ENCODE measurements at places on chromosomes 16 and 17. TPM values are rescaled to one million over a fixed set of nuclear protein-coding genes. Genes with fewer than 3 reads are reported as not detected.

DNA sequence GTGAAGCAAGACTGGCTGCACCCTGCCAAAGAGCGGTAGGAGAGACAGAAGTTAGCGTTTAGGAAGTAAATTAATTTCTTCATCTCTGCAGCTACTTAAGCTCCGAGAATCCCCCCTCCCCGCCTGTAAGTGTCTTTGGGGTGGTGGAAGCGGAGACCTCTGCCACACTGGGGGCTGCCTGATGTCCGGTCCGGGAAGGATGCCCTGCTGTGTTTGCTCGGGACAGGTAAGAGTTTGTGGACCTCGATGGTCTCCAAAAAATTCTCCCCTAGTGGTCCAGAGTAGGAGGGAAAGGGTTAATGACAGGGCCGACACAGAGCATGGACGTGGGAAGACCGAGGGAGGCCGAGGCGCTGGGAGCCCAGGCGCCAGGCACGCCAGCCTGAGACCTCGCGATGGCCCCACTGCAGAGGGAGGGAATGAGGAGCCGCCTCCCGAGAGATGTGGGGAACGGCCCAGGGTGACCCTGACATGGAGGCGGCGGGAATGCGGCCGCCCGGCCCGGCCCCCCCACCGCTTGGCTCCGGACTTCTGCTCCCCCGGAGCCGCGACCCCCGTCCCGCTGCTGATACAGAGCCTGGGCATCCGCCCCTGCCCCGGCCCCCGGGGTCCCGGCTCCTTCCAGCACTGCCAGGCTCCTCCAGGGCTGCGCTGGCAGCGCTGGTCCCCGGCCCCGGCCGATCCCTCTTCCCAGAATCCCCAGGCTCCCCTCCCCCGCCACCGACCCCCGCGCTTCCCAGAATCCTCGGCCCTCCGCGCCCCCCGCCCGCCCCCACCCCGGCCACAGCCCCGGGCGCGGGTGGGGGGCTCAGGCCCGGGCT is 680 bp downstream of the ZNF629 start:
- DNase-seq = no peak

GRCh38 chr17:78357177-78357586 is 2.7 kb downstream of the SOCS3 start:
- peak; percentile 26 for DNase-seq

DNA sequence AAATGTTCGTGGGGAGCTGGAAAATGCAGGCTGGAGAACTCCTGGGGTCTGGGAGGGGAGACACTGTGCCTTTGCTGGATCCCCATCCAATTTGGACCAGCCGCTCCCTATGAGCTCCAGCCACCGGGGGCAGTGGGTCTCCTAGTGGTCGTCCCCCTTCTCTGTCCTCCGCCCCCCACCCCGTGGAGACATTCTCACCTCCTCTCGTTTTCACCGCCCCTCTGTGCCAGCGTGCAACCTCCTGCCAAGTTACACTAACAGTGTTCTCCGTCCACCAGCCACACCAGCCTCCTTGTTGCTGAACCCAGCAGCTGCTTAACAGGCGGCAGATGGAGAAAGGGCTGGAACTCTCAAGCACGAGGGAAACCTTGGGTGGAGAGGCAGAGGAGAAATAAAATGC is 67.4 kb upstream of the SOX9 start:
- no peak for DNase-seq

DNA sequence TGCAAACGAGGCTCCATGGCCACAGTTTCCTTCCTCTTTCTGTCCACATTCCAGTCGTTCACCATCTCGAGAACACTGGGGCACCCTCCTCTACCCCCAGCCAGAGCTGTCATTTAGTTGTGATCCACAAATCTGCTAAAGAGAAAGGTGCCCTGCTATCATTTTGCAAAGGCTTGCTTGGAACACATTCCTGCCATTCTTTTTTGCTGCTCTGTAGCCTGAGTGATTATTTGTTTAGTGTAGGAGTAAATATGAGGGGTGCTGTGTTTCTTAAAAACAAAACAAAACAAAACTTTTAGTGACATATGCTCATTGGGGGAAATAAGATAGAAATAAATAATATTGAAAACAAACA is 166.7 kb downstream of the PRKCA start:
- no peak for DNase-seq

Gene CA7
- polyA plus RNA-seq = not detected

Gene OTOP2
- not detected for polyA plus RNA-seq

Gene PRM1
- polyA plus RNA-seq = not detected
